Calu3 (cell line): ENCODE measurements at places on chromosomes 16 and 17.
A peak's percentile ranks its signal among the peaks of the same experiment; 100 is the strongest.

DNA sequence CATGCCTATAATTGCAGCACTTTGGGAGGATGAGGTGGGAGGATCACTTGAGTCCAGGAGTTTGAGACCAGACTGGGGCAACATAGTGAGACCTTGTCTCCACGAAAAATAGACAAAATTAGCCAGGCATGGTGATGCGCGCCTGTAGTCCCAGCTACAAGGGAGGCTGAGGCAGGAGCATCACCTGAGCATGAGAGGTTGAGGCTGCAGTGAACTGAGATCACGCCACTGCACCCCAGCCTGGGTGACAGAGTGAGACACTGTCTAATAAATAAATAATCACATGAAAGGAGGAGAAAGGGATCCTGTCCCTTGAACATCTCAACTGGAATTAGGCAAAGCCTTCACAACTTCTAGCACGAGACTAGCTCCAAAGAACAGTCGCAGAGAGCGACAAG is 53.2 kb downstream of the TEKT5 start:
- no peak for DNase-seq

GRCh38 chr17:76734080-76734840 is 2.9 kb downstream of the SRSF2 start:
- no peak for DNase-seq

DNA sequence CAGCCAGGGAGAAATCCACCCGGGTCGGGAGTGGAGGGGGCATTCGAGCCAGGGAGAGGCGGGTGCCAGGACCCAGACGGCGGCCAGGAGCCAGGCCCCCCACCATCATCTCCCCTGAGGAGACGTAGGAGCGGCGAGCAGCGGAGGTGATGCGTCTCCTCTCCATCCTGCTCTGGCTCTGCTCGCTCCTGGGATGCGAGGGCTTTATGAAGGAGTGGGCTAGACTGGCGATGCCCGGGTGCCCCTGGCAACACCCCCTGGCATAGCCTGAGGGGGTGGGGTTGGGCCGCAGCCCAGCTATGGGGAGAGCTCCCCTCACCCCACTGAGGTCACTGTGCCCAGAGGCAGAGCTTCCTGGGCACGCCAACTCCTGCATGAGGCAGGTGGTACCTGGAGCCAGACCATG is at the start of gene GFAP:
TSS of gene GFAP (minus strand) at position 180 of the 406 bp plus-strand sequence. CDS start at position 166, 14 bp downstream.
- DNase-seq: no peak

GRCh38 chr17:46741122-46741730 is 77.3 kb downstream of the WNT3 start:
- no peak for DNase-seq

DNA sequence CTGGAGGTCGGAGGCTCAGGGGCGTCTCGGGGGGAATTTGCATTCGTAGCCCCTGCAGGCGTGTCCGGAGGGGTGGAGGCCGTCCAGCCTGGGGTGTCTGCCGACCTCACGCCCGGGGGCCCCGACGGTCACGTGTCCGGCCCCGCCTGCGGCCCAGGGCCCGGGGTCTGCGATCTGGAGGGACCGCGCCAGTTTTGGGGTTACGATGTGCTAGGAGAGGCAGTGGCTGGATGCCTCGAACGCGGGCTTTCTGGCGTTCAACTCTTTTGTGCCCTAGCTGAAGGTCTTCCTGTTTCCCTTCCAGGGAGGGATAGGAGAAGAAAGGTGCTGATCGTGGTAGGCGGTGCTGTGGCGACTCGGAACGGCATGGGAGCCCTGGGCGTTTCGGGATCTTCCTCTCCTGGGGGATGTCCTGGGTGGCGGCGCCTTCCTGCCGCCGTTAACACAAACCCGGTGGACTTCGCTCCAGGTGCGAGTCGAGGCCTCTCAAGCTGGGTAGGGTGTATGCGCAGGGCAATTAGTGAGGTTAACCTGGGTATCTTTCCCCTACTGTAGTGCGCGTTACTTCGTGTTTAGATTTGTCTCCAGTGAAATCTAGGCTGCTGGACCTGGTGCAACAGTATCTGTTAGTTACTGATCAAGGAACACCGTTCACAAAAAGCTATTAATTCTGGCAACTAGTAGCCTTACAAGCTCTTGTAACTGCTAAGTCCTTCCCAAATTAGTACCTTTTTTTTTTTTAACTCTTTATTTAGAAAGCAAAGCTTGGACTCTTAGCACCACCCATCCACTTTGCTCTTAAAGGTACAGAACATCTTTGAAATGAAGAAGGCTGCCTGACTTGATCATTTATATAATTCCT is 1.3 kb downstream of the AKAP1 start:
- DNase-seq: no peak

DNA sequence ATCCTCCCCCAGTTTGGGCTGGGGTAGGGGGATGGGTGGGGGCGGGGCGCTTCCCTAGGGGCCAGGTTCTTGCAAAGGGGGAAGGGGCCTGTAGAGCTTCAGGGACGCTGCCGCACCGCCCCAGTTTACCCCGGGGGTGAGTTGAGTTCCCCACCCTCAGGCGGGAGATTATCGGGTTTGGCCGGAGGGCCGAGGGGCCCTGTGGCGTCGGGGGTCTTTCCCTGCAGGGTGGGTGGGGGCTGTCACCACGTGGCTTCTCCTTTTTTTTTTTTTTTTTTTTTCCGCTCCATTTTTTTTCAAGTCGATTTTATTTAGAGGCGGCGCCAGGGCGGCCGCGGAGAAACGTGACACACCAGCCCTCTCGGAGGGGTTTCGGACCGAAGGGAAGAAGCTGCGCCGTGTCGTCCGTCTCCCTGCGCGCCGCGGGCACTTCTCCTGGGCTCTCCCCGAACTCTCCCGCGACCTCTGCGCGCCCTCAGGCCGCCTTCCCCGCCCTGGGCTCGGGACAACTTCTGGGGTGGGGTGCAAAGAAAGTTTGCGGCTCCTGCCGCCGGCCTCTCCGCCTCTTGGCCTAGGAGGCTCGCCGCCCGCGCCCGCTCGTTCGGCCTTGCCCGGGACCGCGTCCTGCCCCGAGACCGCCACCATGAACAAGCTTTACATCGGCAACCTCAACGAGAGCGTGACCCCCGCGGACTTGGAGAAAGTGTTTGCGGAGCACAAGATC is at the start of gene IGF2BP1:
TSS of gene IGF2BP1 (plus strand) at position 283 of the 724 bp plus-strand sequence. CDS start at position 644, 361 bp downstream.
- peak; percentile 48 for DNase-seq

- DNase-seq: no peak
These were observed 54.9 kb upstream of the CHMP6 start for GRCh38 chr17:80936723-80937122.

- DNase-seq: no peak
These were observed 39.3 kb upstream of the MED9 start for GRCh38 chr17:17437461-17437860.

DNA sequence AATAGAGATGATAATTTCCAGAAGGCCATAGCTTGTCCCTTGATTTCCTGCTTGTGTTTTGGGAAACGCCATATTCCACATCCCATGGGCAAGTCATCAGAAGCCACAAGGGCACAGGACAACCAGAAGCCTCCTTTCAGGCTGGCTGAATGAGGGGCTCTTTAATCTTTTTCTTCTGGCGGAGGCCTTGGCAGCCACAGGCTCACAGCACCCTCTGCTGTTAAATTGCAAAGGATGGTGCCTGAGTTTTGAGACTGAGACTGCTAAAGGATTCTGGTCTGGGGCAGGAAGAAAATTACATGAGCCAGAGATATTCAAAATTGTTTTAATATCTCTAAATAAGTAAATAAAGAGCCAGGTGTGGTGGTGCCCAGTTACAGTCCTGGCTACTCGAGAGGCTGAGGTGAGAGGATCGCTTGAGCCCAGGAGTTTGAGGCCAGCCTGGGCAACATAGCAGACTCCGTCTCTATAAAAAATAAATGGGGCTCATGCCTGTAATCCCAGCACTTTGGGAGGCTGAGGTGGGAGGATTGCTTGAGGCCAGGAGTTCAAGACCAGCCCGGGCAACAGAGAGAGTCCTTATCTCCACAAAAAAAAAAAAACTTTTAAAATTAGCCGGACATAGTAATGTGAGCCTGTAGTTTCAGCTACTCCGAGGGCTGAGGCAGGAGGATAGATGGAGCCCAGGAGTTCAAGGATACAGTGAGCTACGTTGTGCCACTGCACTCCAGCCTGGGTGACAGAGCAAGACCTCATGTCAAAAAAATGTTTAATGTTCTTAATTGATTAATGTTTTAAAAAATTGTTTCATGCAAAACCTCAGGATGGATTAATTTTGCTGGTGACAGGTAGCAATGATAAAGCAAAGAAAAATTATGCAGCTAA is 26.3 kb downstream of the AARSD1 start:
- peak; percentile 69 for DNase-seq

- peak; percentile 34 for DNase-seq
These were observed 100.6 kb downstream of the ZNF423 start for GRCh38 chr16:49755313-49755620.

DNA sequence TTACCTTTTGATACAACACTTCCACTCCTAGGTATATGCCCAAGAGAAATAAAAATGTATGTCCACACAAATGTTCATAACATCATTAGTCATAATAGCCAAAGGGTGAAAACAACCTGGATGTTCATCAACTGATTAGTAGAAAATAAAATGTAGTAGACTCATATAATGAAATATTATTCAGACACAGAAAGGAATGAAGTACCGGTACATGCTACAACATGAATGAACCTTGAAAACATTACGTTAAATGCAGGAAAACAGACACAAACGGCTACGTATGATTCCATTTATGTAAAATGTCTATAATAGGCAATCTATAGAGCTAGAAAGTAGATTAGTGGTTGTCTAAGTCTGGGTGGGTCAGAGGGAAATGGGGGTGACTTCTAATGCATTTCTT is 358.5 kb downstream of the CA10 start:
- no peak for DNase-seq

DNA sequence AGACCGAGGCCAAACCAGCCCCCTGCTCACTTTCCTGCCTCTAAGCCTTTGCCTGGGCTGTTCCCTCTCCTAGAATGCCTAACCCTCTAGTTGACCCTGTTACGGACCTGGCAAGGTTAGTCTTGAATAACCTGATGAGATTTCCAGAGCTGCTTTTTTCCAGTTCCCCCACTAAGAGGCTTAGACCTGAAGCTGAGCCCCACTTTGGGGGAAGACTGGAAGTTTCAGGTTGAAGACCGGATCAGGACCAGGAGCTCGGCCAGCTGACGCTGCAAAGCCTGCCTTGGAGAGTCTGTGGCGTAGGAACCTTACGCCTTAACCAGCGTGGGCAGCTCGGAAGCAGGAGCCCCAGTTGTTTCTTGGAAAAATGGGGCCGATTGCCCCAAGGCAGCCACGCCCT is 129.8 kb downstream of the OR1D5 start:
- no peak for DNase-seq

DNA sequence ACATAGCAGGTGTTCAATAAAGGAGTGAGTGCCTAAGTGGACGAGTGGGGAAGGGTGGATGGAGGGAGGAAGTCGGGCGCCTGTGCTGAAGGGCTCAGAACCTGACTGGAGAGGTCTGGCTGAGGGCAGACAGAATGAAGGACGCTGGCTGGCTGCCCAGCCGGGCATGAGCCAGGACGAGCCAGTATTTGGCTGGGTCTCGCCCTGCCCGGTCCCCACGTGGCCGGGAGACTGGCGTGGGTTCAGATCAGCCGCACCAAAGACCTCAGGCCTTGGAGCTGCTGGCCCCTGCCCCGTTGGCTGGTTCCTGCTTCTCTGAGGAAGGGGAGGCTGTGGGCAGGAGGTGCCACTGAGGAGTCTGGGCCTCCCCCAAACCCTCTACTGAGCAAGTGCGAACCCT is 79.8 kb downstream of the ENGASE start:
- no peak for DNase-seq

DNA sequence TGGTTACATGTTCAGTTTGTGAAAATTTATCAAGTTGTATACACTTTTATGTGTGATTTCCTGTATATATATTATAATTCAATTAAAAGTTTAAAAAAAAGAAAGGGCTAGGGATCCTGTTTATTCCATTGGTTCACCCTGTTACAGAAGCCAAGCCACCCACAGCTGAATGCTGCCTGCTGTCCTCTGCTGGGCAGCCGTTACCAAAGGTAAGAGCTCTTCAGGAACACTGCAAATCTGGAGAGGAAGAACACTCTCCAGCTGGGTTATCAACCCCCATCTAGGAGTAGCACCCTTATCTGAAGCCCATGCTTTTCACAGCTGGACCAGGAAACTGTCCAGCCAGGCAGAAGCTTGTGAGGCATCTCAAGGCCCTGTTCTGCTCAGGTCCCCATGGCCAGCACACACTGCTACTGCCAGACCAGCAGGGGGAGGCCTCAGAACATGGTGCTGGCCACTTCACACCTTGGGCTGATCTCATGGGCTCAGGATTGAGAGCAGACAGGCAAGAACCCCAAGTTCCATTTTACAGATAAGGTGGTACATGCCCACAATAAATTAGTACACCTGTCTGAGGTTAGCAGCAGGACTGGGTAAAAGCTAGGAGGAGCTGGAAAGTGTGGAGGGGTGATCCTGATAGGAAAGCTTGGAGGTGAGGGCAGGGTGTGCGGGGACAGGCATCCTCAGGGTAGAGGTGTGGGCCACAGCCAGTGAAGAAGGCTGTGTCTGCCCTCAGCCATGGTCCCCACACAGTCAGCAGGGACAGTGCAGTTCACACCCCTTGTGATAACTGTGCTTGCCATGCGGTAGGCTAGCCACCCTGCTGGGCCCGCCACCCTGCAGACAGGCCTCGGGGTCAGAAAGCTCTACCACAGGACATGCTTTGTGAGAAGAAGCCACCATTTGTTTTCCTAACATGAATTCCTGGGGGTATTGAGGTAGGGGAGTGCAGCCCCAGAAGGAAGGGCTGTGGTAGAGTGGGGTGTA is 54.3 kb upstream of the SREBF1 start:
- peak; percentile 65 for DNase-seq

- DNase-seq: no peak
These were observed 6.3 kb upstream of the RAB37 start for GRCh38 chr17:74730491-74731346.

DNA sequence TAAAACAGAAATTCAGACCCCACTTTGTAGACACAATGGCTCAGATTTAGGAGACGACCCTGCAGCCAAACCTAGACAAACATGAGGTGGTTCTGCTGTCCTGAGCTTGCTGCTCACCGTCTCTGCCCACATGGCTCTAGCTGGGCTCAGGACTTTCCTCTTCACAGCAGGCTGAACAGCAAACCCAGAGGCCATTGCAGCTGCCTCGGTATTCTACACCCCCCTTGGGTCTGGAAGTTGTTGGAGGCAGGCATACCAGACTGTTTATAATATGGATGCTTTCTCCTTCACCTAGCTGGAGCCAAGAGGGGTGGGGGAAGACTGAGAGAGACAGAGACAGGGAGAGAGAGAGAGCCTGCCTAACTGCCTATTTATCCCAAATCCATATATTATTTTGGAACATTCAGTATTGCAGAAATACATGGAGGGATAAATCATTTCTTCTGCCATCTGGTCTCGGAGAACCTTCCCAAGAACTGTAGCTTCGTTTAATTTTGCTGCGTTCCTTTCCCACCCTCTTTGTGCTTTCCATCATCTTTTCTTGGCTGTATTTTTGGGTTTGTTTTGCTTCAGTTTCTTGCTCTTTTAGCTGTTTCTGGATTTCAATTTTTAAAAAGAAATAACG is 628.2 kb upstream of the RBFOX1 start:
- no peak for DNase-seq

GRCh38 chr16:82137822-82138167 is 32.2 kb downstream of the MPHOSPH6 start:
- DNase-seq: no peak
